ENCODE measurements at places on chromosomes 7 and 10. TPM values are rescaled to one million over a fixed set of nuclear protein-coding genes. Genes with fewer than 3 reads are reported as not detected.

The LOXL4 gene
- 23.7 TPM for total RNA-seq

The GSTO2 gene
- total RNA-seq, result 0.58 TPM

The AQP1 gene
- 158 TPM for total RNA-seq

The NCF1 gene
- total RNA-seq, result 97.4 TPM

The ACHE gene
- total RNA-seq, result not detected

The CYP3A7 gene
- not detected for total RNA-seq

The MACROH2A2 gene
- total RNA-seq, result 19.3 TPM

The NUPR2 gene
- not detected for total RNA-seq

The HMX2 gene
- not detected for total RNA-seq

The EPHB4 gene
- total RNA-seq, result 22.2 TPM

The ZNF655 gene
- total RNA-seq, result 94.5 TPM

The GNG11 gene
- 26.8 TPM for total RNA-seq

All from stomach (tissue), 19 donors.